ENCODE measurements at places on chromosomes 7 and 10.

GRCh38 chr7:129388333-129389098, 45.7 kb upstream of the STRIP2 start:
- no peak for DNase-seq
- H3K4me1 ChIP-seq, result no peaks in the 10 kb centered on the region
- H3K27ac ChIP-seq, result no peak overlapping the region
- no peak overlapping the region for H3K4me3 ChIP-seq
- no peaks in the 10 kb centered on the region for H3K27me3 ChIP-seq
- no peaks in the 10 kb centered on the region for H3K36me3 ChIP-seq

DNA sequence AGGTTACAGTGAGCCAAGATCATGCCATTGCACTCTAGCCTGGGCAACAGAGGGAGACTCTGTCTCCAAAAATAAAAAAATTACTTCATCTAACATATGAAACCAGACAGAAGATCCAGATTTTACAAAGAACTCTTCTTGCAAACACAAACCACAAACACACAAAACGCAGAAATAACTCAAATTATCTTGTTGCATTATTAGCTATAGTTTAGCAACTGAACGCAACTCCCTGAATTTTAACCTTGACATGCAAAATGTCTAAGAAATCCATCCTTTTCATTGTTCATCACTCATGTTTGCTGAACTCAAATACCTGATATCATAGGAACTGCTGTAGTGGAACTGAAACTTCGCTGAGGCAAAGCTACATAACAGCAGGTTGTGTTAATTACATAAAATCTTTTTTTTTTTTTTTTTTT, 64.1 kb downstream of the MICU1 start:
- H3K36me3 ChIP-seq, result peaks cover 27% of the 10 kb centered on the region
- H3K27ac ChIP-seq, result no peak overlapping the region
- no peak overlapping the region for H3K4me3 ChIP-seq
- H3K4me1 ChIP-seq, result no peaks in the 10 kb centered on the region
- H3K27me3 ChIP-seq, result no peaks in the 10 kb centered on the region
- no peak for DNase-seq

- H3K36me3 ChIP-seq, result no peaks in the 10 kb centered on the region
- no peak overlapping the region for H3K4me3 ChIP-seq
- DNase-seq, result no peak
- H3K27me3 ChIP-seq, result no peaks in the 10 kb centered on the region
Measured at GRCh38 chr7:156896388-156897022, 3.5 kb upstream of the LMBR1 start.

DNA sequence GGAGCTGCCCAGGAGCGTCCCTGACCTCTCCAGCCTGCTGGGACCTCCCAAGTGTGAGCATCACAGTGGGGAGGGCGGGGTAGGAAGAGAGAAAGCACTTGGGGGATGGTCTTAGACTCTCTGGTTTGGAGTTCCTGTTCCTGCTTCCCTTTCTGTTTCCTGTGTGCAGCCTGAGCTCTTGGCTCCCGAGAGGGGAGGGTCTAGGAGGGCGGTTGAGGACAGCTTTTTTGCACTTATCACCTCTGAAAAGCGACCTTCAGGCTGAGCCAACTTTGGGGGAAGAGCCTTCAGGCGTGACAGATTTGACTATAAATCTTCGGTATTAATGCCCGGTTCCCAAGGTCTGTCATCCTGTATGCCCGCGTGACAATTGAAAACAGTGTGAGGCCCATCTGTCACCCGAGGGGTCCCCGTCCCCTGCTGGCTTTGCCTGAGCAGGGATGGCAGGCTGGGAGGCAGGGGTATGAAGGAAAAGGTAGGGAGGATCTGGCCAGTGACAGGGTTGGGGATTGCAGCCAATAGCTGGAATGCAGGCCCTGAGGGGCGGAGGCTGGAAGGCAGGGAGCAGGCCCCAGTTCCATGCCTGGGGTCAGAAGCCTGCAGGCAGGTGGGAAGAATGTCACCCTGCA, 78.6 kb downstream of the CDH23 start:
- H3K36me3 ChIP-seq, result no peaks in the 10 kb centered on the region
- no peak overlapping the region for H3K4me3 ChIP-seq
- no peaks in the 10 kb centered on the region for H3K4me1 ChIP-seq

DNA sequence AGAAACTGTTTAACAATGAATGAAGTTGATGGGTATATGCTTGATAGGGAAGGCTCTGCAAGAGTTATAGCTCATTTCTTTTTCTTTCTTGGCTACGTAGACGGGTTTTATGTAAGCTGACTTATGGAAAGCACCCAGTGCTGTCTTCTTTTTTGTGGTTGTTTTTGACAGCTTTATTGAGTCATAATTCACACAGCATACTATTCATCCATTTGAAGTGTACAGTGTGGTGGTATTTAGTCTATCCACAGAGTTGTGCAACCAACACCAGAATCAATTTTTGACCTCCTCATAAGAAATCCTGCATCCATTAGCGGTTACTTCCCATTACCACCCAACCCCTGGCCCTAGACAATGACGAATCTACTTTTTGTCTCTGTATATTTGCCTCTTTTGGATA, 240.6 kb upstream of the KIAA1217 start:
- peaks cover 6% of the 10 kb centered on the region for H3K27me3 ChIP-seq
- no peaks in the 10 kb centered on the region for H3K36me3 ChIP-seq
- H3K27ac ChIP-seq, result no peak overlapping the region
- H3K4me3 ChIP-seq, result no peak overlapping the region
- DNase-seq, result no peak
- no peaks in the 10 kb centered on the region for H3K4me1 ChIP-seq

- DNase-seq, result no peak
- peaks cover 14% of the 10 kb centered on the region for H3K4me1 ChIP-seq
- H3K27me3 ChIP-seq, result no peaks in the 10 kb centered on the region
Measured at GRCh38 chr10:114691442-114691941, 33.4 kb upstream of the ABLIM1 start.

GRCh38 chr7:18016547-18017444, 10.8 kb downstream of the PRPS1L1 start:
- peaks cover 15% of the 10 kb centered on the region for H3K4me1 ChIP-seq
- H3K27ac ChIP-seq, result no peak overlapping the region
- no peak overlapping the region for H3K4me3 ChIP-seq
- no peaks in the 10 kb centered on the region for H3K36me3 ChIP-seq

DNA sequence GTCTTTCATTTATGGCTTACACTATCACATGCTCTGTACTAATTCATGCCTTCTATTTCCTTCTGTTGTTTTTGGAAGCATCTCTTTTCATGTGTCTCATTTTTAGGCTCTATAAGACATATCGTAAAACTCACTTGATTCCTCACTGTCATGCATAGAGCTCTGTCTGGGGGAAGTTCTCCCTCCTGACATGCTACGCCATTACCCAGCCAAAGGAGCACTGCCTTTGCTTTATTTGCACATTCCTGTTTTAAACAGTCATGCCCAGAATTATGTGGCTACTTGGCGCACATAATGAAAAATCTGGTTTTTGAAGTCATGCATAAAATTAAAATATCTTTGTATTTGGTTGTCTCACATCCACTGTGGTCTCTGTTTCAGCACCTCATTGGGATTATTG, 17.6 kb upstream of the AKR1C3 start:
- H3K4me1 ChIP-seq, result peaks cover 8% of the 10 kb centered on the region
- H3K4me3 ChIP-seq, result no peak overlapping the region
- H3K27me3 ChIP-seq, result no peaks in the 10 kb centered on the region
- H3K36me3 ChIP-seq, result no peaks in the 10 kb centered on the region
- no peak for DNase-seq
- no peak overlapping the region for H3K27ac ChIP-seq

DNA sequence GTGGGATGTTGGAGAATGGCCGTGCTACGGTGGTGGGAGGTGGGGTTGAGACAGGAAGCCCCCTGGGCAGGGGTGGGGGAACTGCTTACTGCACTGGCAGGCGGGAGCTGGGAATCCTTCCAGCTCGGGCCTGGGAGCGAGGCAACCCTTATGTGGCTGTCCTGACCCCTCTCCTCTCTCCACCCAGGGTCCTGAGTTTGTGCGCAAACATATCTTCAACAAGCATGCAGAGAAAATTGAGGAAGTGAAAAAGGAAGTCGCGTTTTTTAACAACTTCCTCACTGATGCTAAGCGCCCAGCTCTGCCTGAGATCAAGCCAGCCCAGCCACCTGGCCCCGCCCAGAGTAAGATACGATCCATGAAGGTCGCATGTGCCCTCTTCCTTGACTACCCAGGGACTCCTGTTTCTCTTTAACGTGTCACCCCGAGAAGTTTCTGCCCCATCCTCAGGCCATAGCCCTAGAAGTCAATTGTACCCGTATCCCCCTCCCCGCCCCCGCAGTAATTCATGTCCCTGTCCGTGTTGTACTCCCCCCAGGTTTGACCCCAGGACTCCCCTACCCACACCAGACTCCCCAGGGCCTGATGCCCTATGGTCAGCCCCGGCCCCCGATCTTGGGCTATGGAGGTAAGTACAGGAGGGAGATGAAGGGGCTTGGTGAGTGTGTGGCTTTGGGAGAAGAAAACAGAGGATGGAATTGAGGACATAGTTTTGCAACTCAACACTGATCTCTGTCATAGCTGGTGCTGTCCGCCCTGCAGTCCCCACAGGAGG, 1.8 kb downstream of the UFSP1 start:
- peaks cover 18% of the 10 kb centered on the region for H3K4me1 ChIP-seq
- peaks cover 61% of the 10 kb centered on the region for H3K36me3 ChIP-seq
- no peak for DNase-seq
- peak overlapping the region; percentile 86 for H3K27ac ChIP-seq
- no peaks in the 10 kb centered on the region for H3K27me3 ChIP-seq

DNA sequence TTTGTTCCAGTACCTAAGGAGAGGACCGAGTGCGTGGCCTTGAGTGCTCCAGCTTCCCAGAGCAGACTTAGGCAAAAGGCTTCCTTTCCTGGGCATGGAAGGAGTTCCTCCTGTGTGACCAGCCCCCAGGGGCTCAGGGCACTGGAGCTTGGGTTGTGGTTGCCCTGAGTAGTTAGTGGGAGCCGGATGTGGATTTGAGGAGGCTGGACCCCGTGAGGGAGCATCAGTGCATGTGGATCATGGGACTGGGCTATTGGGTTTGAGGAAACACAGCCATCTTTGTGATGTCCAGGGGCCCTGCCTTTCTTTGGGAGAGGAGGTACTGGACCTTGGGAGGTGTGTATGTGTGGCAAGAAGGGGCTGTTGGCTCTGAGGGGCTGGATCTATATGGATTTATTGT, 8.4 kb downstream of the LRMDA start:
- no peak overlapping the region for H3K27ac ChIP-seq
- H3K36me3 ChIP-seq, result no peaks in the 10 kb centered on the region
- H3K4me3 ChIP-seq, result no peak overlapping the region
- DNase-seq, result no peak
- H3K27me3 ChIP-seq, result no peaks in the 10 kb centered on the region

GRCh38 chr10:95289003-95289920, 1.5 kb downstream of the PDLIM1 start:
- DNase-seq, result no peak
- H3K27ac ChIP-seq, result peak overlapping the region; percentile 74
- peaks cover 40% of the 10 kb centered on the region for H3K36me3 ChIP-seq
- H3K4me1 ChIP-seq, result peaks cover 31% of the 10 kb centered on the region

- H3K4me3 ChIP-seq, result no peak overlapping the region
- DNase-seq, result no peak
- H3K27me3 ChIP-seq, result peaks cover 12% of the 10 kb centered on the region
- H3K36me3 ChIP-seq, result no peaks in the 10 kb centered on the region
- H3K27ac ChIP-seq, result no peak overlapping the region
Measured at GRCh38 chr7:15507171-15507570, 54.6 kb downstream of the AGMO start.

- no peaks in the 10 kb centered on the region for H3K4me1 ChIP-seq
- no peaks in the 10 kb centered on the region for H3K27me3 ChIP-seq
- no peaks in the 10 kb centered on the region for H3K36me3 ChIP-seq
- no peak overlapping the region for H3K4me3 ChIP-seq
Measured at GRCh38 chr7:12066521-12066920, 144.6 kb upstream of the TMEM106B start.

DNA sequence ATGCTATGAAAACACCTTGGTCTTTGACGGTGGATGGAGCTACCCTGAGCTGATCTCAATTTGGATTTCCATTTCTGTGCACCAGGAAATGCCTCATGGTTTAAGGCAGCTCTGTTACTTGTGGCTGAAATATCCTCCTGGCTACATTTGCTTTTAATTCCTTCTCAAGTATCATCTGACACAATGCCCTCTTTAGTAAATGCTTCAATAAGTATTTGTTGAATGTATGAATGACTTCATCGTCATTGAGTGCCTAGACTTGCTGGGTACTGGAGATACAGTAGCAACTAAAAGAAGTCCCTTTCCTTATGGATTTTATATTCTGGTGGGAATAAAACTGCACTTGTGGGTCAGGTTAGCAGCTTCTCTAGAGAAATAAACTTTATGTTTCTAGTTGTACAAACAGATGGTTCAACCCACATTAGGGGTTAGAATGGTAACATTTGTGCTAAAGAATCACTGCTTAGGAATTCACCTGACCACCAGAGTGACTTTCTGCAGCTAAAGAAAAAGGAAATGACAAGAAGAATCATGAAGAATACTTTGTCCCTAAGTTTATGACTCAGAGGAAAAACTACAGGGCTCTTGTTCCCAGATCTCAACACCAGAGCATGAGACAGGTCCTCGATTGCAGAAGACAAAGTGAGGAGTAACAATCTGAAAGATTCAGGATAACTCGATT, 21.8 kb upstream of the SMNDC1 start:
- H3K27me3 ChIP-seq, result no peaks in the 10 kb centered on the region
- DNase-seq, result no peak

DNA sequence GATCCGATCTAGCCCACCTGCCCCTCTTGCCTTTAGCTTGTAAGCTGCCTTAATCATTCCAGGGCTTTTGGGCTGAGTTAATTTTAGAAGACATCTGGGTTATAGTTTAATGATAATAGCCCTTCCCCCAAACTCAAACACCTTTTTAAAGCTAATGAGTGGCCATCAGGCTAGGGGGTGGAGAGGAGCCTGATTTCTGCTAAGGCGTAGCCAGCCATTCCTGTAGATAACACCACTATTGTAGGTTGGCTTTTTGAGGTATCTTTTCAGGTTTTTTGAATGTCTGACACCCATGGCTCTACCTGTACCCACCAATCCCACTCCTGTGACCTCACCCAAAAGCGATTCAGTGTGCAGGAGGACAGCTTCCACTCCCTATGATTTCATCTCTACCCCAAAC, 7.6 kb upstream of the SYPL1 start:
- H3K36me3 ChIP-seq, result no peaks in the 10 kb centered on the region
- no peaks in the 10 kb centered on the region for H3K4me1 ChIP-seq
- no peak overlapping the region for H3K27ac ChIP-seq
- H3K4me3 ChIP-seq, result no peak overlapping the region
- DNase-seq, result no peak

DNA sequence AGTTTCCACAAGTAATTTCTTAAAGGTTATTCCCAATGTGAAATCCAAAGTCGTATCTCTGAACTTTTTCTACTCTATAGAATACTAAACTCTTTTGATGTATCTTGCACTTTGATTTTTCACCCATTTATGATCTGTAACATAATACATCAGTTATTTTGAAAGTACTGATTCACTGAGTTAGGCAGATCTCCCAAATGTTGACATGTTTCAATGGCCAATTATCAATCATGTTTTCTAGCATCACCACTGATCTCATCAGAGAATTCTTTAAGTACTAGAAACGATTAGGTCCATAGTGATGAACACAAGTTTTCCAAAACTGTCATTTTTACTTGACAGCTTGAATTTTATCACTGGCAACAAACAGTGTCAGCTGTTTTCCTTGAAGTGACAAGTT, 119.0 kb downstream of the ATE1 start:
- H3K27me3 ChIP-seq, result no peaks in the 10 kb centered on the region
- H3K36me3 ChIP-seq, result no peaks in the 10 kb centered on the region
- no peak overlapping the region for H3K27ac ChIP-seq
- DNase-seq, result no peak
- H3K4me1 ChIP-seq, result no peaks in the 10 kb centered on the region
- H3K4me3 ChIP-seq, result no peak overlapping the region

Data from RWPE2 (cell line).